Nucleus accumbens (tissue), 56 donors: ENCODE measurements at places on chromosomes 7 and 10.

GRCh38 chr10:104120903-104121484 is 977 bp upstream of the SFR1 start:
- DNase-seq = peak; percentile 44

DNA sequence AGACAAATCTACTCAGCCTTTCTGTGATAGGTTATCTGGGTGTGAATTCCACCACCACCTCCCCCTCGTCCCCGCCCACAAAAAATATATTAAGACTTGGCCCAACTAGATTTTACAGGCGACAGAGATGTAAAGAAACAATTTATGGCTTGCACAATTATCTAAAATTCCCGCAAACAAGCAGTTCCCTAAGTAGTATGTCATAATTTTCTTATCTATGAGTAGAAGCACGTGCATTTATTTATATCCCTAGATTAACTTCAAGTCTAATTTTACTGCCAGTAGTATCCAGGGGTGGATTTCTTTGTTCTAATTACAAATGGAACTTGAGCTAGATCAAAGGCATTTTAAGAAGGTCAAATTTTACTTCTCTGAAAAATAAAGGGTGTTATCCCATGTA is 1.7 kb downstream of the TSPAN12 start:
- no peak for DNase-seq

DNA sequence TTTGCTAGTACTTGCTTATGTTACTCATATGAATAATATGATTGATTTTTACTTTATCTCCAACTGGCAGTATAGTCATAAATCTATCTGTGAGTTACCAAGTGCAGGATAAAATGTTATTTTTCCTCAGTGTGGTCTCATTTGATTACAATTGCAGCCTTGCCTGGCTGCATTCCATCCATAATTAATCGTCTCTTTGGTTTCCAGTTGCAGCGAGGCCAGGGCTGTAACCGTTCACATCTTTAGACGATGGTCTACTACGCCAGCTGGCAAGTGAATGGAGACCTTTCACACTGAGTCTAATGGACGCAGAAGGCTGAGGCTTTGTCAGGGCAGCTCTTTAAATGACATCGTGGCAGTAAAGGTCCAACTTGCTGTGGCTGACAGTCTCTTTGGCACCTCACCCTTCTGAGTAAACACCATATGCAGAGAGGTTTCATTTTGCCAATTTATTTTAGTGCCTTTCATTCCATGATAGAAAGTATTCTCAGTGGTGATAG is 84.0 kb downstream of the ARL4A start:
- DNase-seq = no peak

- DNase-seq = no peak
Observed at GRCh38 chr10:14439451-14440259, 108.9 kb upstream of the FRMD4A start.

GRCh38 chr7:75596727-75597614 is 104.9 kb downstream of the SPDYE5 start:
- no peak for DNase-seq
